ENCODE measurements at places on chromosomes 6 and 20. TPM values are rescaled to one million over a fixed set of nuclear protein-coding genes. Genes with fewer than 3 reads are reported as not detected.
A peak's percentile ranks its signal among the peaks of the same experiment; 100 is the strongest.

Gene DACT2
- total RNA-seq = 2.4 TPM

Gene TMEM217
- total RNA-seq = 0.62 TPM

DNA sequence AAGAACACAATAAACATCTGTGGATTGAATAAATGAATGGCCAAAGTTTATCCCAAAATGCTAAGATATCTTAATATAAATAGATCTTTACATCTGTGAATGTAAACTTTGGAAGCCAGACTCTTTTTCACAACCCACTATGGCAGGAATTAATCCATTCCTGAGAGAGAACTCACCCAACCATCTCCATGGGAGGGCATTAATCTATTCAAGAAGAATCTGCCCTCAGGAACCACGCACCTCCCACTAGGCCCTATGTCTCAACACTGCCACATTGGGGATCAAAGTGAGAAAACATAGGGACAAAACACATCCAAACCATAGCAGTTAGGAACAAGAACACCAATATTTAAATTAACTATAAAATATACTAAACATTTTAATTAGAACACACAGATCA lies 3.4 kb downstream of the UBE3D start:
- DNase-seq = no peak

DNA sequence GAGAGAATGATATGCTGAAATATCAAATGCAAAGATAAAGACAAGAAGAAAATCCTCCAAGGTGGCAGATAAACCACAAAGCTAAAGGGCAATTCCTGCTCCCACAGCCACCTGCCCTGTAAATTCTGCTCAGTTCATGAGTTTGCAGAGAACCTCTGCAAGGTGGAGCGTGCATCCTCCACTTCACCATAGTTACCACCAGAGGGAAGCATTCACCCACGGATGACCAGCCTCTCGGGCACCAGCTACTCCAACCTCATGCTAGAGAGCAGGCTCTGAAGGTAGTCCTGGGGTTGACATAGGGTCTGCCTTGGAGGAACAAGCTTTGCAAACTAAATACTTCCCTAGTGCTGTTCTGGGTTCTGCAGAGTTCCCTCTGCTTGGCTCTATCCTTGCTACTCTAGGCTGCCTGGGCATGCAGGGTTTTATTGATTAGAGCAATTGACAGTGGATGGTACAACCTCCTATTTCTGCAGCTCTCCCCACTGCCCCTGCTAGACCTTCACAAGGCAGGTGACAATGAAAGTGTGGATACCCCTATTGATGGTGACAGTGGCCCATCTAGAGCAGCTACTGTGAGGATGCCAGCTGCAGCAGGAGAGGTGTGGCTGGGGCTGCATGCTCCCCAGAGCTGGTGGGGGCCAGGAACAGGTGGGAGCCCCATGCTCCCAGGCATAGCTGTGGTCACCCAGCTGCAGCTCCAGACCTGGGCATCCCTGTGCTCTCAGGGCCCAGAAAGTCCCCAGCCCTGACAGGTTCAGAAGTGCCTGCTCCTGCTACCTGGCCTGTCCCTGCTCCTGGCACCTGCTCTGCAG lies 51.1 kb downstream of the GGTLC1 start:
- DNase-seq = peak; percentile 43

DNA sequence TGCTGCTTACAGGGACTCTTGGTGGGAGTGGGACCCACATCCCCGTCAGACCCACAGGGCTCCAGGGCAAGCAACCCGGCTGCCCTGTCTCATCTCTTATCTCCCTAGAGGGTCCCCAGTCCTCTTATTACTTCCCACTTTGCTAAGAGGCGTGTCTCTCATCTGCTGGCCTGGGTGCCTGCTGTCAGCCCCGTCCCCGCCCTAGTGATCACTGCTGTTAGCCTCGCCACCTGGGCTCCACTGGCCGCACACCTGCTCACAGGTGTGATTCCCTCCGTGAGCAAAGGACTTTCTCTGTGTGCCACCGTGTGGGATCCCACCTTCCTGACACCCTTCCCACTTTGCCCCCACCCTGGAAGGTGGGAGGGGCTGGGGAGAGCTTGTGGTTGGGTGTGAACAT lies 57.6 kb downstream of the TCP11 start:
- no peak for DNase-seq
